ENCODE measurements at places on chromosomes 12 and 14. TPM values are rescaled to one million over a fixed set of nuclear protein-coding genes. Genes with fewer than 3 reads are reported as not detected.

The PLCZ1 gene
- total RNA-seq, result not detected

GRCh38 chr12:10613349-10614055 is at the start of gene MAGOHB:
Gene MAGOHB, minus strand, starts transcription at chr12:10613609. Its CDS starts 77 bp downstream, at chr12:10613532.
- peak; percentile 97 for DNase-seq

DNA sequence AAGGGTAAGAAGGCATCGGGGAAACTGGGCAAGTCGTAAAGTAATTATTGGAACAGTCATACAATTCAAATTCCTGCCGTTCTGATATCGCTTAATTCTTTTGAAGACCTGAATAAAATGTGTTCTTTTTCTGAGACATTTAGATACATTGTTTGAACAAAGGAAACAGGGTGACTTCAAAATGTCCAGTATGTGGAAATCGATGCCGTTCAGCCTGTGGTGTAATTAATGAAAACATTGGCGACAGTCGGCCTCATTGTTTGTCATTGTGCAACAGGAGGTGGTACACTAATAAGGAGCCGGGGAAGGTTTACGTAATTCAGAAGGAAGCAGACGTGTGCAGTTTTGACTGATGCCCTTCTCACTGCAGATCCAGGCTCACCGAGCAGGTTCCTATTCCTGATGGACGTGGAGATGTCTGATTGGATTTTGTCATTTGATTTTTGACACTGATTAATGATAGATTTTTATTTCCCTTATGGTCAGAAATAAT is 92.7 kb downstream of the BORCS5 start:
- DNase-seq, result no peak

DNA sequence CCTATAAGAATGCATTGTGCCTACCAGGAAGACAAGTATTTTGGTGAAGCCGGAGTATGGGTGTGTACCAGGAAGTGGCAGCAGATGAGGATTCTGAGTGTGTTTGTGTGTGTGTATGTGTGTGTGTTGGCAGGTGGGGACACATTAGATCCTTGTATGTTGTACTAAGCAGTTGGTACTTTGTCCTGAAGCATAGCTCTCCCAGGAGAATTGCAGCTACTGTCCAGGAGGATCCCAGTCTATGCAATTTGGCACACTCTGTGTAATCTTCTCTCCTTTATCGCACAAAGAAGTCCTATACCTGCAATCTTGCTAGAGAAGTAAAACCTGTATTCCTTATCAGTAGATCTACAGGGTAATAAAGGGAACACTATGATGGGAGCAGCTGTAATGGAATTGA is 276.5 kb downstream of the PAWR start:
- DNase-seq, result no peak

The WNT5B gene
- total RNA-seq, result 3.2 TPM

DNA sequence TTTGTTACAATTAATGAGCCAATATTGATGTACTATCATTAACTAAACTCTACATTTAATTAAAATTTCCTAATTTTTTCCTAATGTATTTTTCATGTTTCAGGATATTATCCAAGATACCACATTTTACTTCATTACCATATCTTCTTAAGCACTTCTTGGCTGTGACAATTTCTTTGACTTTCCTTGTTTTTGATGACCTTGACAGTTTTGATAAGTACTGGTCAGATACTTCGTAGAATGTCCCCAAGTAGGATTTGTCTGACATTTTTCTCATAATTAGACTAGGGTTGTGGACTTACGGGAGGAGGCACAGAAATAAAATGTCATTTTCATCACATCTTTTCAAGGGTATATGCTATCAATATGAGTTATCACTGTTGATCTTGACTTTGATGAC is 700.9 kb downstream of the BCL11B start:
- no peak for DNase-seq

- no peak for DNase-seq
These were observed 697.1 kb upstream of the SEL1L start for GRCh38 chr14:82230748-82231147.

The PARP11 gene
- 4.9 TPM for total RNA-seq

GRCh38 chr14:69755784-69756183 is 11.2 kb upstream of the SRSF5 start:
- DNase-seq, result no peak

GRCh38 chr14:22607291-22607690 is 9.2 kb downstream of the ABHD4 start:
- DNase-seq, result no peak

GRCh38 chr12:67968321-67968720 is 20.9 kb upstream of the IFNG-AS1 start:
- DNase-seq, result no peak

The DAO gene
- total RNA-seq, result not detected

DNA sequence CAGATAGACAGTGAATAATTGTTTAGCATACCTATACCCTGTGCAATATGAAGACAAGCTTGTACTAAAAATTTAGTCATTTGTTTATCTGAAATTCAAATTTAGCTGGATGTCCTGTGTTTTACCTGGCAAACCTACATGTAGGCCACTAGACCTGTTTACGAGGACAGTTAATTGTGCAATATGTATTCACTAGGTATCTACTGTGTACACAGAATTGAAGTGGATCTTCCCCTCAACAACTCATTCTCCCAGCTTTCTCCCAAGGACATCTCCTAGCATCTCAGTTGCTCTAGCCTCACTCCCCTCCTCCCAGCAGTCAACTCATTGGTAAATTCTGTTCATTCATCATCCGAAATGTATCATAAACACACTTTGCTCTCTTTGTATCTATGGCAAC is 25.3 kb downstream of the AK7 start:
- no peak for DNase-seq

DNA sequence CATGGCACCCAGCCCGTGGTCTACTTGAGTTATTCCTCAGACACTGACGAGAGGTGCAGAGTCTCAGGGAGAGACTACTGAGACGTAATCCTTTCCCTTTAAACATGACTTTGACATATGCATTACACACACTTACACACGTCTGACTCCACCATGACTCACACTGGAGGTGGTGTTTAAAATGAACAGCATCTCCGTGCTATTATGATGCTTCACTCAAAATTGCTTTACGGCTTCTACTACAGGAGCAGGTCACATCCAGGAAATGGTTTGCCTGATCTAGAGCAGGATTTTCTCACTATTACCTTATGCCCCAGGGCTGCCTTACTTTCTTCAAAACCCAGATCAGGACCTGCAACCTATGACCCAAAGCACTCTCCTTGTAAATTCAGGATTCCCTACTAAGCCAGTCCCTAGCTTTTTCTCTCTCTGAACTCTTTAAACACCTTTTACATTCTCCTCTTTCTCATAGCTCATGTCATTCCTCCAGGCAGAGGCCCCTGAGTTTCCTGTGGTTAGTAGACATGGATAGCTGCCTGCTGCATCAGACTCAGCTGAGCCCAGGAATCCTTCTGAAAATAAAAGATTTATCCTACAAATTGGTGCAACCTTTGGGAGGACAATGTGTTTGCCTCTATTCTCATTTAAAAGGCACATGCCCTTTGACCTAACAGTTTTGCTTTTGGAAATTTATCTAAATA is 31.2 kb downstream of the TMCC3 start:
- DNase-seq, result no peak

The LRRC10 gene
- 40.5 TPM for total RNA-seq

GRCh38 chr12:26723379-26724308 is 109.3 kb downstream of the ITPR2 start:
- no peak for DNase-seq

GRCh38 chr12:53352331-53353256 is 16.4 kb upstream of the SP7 start:
- peak; percentile 73 for DNase-seq

GRCh38 chr12:58695263-58695662 is 225.0 kb downstream of the LRIG3 start:
- DNase-seq, result no peak

- peak; percentile 40 for DNase-seq
These were observed 1.5 kb upstream of the KRT7 start for GRCh38 chr12:52231305-52232202.

DNA sequence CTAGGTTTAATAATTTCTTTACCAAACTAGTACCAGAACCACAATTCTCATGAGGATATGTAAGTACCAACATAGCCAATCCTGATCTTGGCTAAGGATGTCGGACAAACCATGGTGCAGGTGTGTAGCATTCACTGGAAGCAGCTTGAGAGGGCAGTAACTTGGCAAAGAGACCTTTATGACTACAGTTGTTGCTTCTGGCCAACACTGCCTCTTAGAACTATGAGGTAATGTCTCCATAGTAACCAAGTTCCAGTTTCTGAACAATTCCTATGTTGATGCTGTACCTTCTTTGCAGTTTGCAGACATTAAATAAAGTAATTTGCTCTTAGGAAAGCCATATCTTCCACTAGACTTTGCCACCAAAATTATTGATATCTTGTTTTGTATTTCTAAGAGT is at the start of gene LMNTD1:
LMNTD1 (minus strand) TSS at position 186 of the 400 bp plus-strand sequence. CDS start 324 bp downstream, outside the sequence.
- DNase-seq, result no peak

The RPS29 gene
- total RNA-seq, result 966 TPM

- no peak for DNase-seq
These were observed 236.4 kb upstream of the CRY1 start for GRCh38 chr12:107329569-107330324.

DNA sequence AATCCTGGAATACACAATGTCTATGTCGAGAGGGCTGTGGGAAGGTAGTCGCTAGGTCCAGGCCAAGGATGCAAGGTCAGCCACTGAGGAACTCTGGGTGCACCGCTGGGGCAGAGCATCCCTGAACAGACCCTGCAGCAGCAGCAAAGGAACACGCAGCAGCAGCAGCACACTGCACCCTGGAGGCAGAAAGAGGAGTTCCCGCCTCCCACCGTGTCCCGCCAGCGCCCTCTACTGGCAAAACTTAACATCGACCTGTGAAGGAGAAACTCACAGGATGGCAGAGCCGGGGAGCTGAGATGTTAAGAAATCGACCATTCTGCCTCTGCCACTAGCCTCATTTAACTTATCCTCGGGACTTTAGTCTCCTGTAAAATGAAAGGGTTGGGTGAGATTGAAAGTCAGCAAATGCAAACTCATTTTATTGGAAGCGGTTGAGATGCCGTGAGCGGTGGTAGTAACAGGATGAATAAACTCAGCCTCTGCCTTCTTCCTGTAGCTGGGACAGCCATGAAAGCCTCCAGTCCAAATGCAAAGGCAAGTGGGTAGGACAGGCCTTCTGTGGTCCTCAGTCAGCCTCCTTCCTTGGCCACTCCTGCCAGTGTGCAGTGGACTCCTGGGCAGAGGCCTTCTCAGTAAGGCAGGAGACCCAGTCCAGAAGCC is 45.6 kb downstream of the STAB2 start:
- no peak for DNase-seq

DNA sequence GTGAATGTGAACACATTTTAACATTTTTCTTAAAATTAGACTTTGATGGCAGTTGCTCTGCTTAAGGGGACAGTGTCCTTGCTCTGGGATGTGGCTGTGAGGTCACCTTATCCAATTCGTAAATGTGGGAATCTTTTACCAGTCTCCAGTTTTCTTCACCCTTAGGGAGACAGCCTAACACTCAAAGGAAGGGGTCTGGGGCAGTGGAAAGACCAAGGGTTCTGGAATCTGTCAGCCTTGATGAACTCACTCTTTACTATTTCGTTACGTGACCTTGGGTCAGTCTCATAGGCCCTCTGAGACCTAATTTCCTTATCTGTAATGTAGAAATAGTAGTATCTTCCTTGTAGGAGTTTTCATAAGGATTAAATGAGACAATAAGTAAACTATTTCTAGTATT is 245.6 kb upstream of the ATP2B1 start:
- no peak for DNase-seq

DNA sequence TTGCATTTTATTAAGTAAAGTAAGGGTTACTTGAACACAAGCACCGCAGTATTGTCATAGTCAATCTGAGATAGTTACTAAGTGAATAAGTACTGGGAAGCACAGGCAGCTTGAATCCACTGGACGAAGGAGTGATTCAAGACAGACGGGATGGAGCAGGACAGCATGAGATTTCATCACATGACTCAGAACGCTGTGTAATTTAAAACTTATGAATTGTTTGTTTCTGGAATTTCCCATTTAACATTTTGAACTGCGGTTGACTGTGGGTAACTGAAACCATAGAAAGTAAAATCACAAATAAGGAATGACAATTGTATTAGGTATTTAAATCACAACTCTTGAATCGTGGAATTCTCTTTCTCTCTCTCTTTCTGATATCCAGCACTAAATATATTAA is 1630.4 kb upstream of the SEL1L start:
- no peak for DNase-seq

The MYF5 gene
- total RNA-seq, result not detected

The CLEC1B gene
- not detected for total RNA-seq

DNA sequence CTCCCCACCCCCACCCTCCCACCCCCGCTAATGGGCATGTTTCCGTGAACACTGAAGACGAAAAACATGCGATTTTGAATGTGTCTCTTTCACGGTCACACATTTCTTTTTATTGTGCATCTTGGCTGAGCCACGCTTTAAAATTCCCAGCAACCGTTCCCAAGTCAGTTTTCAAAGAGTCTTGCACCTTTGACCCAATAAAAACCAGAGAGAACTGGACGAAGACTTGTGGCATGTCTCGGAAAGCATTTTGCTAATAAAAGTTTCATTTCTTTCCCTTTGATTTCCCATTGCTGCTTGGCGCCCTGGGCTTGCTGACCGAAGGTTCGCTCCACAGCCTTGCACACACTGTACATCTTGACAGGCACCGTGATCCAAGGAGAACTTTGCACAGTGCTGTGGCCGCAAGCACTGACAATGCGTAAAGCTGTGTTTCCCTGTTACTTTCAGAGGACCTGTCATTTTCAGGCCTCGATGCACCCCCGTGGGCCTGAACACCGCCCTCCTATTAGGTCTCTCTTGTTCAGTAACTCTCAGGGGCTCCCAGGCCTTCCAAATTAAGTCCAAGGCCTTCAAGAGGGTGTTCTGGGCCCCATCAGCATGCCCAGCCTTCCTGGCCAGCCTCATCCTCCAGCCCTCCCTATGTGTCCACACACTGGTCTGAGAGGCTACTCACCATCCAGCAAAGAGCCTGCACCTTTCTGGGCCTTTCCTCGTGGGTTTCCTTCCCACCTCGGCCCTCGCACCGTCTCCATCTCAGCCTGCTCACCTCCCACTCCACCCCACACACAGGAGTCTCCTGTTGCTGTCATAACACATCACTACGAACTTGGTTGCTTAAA is 63.4 kb upstream of the DIO3 start:
- no peak for DNase-seq

GRCh38 chr12:117058442-117059072 is 40.7 kb downstream of the TESC start:
- no peak for DNase-seq

The KRT71 gene
- not detected for total RNA-seq

The KRT3 gene
- total RNA-seq, result not detected

DNA sequence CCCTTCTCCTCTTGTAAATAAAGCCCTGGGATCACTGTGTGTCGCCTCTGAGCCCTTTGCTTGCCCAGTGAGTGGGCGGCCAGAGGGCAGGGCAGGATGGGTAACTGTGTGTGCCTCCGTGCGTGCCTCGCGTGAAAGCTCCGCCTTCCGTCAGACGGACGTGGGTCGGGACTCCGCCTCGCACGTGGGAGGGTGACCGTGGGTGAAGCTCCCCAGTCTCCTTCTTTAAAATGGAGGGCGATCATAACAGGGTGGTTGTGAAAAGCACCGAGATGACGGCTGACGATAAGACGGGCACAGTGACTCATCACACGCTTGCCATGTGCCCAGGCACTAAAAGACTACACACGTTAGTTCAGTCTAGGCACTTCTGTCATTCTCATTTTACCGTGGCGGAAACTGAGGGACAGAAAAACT is 9.2 kb downstream of the PHB2 start:
- DNase-seq, result peak; percentile 74

The ASB2 gene
- 297 TPM for total RNA-seq

GRCh38 chr12:9943240-9943639 is 11.1 kb upstream of the CLEC2A start:
- DNase-seq, result peak; percentile 41

GRCh38 chr12:45400991-45401390 is 185.1 kb downstream of the ANO6 start:
- DNase-seq, result peak; percentile 44

- no peak for DNase-seq
These were observed 755.7 kb upstream of the USP15 start for GRCh38 chr12:61504396-61505080.

The ZBTB42 gene
- total RNA-seq, result 5.0 TPM
